Omental fat pad (tissue), 4 donors: ENCODE measurements at places on chromosomes 5 and 9. TPM values are rescaled to one million over a fixed set of nuclear protein-coding genes. Genes with fewer than 3 reads are reported as not detected.
A peak's percentile ranks its signal among the peaks of the same experiment; 100 is the strongest.

The CDHR2 gene
- not detected for total RNA-seq

DNA sequence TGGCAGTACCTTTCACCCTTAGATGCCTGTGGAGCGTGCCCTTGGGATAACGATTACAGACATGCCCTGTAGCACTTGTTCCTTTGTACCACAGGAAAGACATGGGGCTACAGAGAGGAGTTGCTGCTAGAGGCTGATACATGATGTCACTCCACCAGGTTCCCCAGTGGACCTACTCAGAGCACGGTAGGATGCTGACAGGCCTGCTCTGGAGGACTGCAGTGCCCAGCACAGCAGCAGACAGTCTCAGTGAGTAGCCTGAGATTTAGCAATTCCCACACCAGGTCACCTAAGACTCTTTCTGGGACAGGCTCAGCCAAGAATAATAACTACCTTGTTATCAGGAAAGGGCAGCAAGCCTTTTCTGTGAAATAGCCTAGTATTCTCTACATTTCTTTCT, 28.8 kb downstream of the PDE4D start:
- no peak for DNase-seq

GRCh38 chr9:125472926-125473701, 211.5 kb downstream of the GAPVD1 start:
- no peak for DNase-seq

The PCDHGA7 gene
- 1.1 TPM for total RNA-seq

- no peak for DNase-seq
These were observed 77.8 kb upstream of the RAPGEF1 start for GRCh38 chr9:131817627-131818026.

The C9orf43 gene
- total RNA-seq = 0.63 TPM

The PKN3 gene
- total RNA-seq = 9.0 TPM

The LCN9 gene
- not detected for total RNA-seq

The CAMK4 gene
- 3.8 TPM for total RNA-seq

DNA sequence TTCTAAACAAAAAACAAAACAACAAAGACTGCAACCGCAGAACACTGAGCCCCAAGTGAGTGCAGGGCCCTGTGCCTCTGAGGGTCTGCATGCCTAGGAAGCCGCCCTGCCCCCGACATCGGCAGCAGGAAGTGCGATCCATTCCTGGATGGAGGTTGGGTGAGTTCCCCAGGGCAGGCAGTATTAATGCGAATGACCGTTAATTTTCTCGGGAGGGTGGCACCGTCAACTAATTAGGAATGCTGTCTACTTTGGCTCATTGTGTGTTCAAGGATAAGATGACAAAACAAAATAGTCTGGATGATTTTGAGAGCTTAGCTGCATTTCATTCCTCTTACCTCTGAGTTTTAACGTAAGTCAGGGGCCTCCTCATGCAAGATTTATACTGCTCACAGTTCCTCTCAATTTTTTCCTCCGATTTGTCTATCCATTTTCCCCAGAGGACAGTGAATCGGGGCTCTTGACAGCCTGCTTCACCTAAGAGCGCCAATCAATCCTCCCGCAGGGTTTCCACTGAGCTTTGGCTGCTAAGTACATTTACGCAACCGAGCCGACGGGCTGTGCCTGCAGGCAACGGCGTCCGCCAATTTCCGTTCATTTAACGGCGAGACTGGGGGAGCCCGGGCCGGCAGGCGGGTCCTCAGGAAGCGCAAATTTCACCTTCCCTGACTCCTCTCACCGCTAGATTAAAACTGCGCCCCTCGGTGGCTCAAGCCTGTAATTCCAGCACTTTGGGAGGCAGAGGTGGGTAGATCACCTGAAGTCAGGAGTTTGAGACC, 2.9 kb upstream of the NXNL2 start:
- no peak for DNase-seq

DNA sequence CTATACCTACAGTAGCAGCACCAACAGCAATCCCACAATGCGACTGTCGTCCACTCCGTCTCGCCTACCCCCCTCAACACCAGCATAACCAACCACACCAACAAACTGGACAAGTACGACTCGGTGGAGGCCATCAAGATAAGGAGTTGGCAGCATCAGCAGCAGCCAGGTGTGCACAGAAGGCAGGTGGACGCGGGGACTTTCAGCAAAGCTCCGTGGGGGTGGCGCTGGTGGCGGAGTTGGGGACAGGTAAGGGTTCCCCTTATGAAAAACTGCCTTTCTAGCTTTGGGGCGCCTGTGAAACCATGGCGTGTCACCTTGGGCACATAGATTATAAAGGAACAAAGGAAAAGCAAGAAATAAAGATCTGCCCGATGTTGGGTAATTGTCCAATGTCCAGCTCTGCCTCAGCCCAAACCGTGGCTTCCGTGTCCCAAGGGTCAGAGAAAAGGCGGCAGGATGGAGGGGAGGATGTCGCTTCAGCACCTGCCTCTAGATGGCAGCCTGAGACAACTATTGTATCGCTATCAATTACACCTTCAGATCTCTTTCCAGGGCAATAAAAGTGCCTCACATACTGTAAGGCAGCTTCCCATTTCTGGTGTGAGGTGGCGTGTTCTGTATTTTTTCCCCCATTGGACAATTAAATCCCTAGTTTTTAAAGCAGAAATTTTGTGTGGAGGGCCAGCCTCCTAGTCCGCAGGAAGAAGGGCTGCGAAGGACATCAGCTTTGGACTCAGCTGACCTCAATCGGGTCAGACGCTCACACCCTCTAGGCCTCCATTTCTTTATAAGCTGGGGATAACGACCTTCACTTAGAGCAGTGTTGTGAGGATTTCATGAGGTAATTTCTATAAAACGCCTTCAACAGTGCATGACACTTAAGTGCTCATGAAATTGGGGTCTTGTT, 58.8 kb downstream of the MTRR start:
- DNase-seq = no peak

The C9orf50 gene
- total RNA-seq = not detected

- no peak for DNase-seq
These were observed 56.8 kb upstream of the CPEB4 start for GRCh38 chr5:173831196-173831914.

The PCDHA8 gene
- total RNA-seq = 0.79 TPM

The TERT gene
- not detected for total RNA-seq

- DNase-seq = no peak
These were observed 59.2 kb downstream of the SPIN1 start for GRCh38 chr9:88447431-88447830.

DNA sequence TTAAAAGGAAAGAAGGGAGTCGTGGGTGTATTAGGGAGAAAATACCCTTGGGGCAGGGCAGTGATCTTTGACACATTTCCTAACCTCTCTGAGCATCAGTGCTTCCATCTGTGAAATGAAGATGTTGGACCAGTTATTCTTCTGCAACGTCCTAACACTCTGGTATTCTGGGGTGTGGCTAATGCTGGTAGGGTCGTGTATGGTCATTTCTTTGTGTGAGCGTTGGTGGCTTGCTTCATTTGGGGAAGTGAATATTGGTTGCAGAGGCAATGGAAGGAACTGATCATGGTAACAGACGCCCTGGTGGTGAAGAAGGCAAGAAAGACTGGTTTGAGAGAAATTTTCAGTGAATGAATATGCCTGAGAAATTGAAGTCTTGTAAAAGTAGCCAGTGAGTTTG, 67.9 kb upstream of the TTC23L start:
- no peak for DNase-seq

DNA sequence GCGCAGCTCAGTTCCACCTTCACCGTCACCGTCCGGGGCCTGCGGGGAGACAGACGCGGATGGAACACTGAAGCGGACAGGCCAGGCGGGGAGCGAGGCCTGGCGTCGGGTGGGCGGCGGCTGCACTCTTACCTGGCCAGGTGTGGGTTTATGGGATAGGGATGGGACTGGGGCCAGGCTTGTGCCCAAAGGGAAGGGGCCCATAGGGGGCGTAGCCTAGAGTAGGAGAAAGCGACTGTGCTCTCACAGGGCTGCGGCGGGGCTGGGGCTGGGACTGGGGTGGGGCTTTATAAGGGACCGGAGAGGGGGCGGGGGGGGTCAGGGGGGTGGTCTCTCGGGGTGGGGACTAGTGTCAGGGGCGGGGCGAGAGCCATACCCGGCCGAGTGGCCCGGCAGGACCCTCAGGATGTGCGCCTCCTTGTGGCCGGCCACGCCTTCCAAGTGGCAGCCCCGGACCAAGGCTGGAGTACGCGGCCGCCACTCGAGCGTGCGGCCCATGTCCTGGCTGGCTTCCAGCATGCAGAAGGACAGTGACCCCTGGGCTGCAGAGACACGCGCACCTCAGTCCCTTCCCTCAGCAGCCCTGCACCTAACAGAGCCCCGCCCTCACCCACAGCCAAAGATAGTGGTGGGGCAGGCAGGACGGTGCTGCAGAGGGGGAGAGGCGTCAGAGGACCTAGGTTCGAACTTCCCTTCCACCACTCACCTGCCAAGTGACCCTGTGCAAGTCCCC, 22.8 kb downstream of the FPGS start:
- DNase-seq = no peak

GRCh38 chr9:131943351-131943841, 136.3 kb downstream of the MED27 start:
- no peak for DNase-seq

- DNase-seq = no peak
These were observed 205.3 kb downstream of the TTLL11 start for GRCh38 chr9:121887553-121888437.

DNA sequence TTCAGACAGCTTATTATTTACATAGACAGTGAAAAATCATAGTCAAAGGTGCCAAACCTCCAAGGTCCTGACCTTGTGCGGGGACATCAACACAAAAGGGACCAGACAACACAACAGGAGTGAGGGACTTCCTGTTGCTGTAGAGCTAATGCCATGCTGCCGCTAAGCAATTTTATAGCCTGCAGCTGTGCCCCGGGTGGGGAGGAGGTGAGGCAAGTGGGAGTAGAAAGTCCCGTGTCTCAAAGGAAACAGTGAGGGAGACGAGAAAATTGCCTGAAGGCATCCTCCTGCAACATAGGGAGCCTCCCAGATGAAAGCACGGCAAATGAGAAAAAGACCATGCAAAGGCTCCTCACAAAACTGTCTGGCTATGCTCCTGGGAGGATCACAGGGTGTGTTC, 58.8 kb downstream of the CAAP1 start:
- DNase-seq = no peak

The SHC3 gene
- total RNA-seq = 3.5 TPM

The FLT4 gene
- 21.6 TPM for total RNA-seq

- no peak for DNase-seq
These were observed 6.6 kb upstream of the GLRA1 start for GRCh38 chr5:151931260-151931659.

- DNase-seq = no peak
These were observed 21.4 kb downstream of the CMBL start for GRCh38 chr5:10286162-10286861.

- no peak for DNase-seq
These were observed 391.5 kb upstream of the DAB2 start for GRCh38 chr5:39816156-39816845.

DNA sequence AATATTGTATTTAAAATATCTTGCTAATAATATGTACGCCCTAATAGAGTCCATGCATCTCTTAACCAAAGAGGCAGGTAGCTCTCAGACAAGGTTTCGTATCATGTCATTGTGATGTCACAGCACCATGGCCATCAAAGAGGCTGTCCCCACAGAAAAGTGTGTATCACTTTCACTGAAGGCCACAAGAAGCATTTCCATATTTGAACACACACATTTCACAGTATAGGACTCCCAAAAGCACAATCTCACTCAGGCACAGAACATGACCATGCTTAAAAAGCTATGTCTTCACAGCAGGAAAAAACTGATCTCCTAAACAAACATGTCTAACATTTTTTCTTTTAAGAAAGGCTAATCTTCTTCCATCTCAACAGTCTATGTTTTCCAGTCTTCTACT, 133.8 kb downstream of the DENND1A start:
- no peak for DNase-seq

The ACOT12 gene
- not detected for total RNA-seq

- DNase-seq = no peak
These were observed 96.8 kb downstream of the FRMD3 start for GRCh38 chr9:83441390-83441789.

GRCh38 chr9:126708178-126708577, 94.5 kb downstream of the LMX1B start:
- no peak for DNase-seq

DNA sequence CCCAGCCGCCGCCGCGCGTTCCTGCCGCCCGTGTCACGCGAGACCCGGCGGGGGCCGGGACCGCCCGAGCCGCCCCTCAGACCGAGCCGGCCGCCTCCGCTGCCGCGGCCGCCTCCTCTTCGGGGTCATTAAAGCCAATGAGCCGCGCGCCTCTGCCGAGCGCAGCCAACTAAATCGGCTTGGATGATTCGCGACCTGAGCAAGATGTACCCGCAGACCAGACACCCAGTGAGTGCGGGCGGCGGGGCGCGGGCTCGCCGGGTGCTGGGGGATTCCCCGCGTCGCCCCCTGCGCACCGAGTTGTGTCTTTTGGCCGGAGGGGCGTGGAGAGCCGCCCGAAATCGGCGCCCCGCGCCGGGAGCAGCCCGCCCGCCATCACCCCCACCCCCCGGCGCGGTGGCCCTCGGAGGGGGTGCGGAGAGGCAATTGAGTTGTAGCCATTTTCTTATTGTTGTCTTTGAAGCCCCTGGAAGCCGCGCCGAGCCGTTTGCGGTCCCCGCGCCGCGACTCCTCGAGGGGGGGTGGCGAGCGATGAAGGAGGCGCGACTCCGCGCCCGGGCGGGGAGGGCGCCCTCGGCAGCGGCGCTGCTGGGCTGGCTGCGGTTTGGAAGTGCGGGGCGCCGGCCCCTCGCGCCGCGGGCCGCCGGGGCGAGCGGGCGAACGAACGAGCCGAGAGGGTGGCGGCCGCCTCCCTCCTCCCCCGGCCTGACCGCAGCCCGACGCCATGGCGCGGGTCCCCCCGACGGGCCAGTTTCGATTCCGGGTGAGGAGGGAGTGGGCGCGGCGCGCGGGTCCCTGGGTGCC, 1.0 kb downstream of the TLE4 start:
- peak; percentile 24 for DNase-seq

DNA sequence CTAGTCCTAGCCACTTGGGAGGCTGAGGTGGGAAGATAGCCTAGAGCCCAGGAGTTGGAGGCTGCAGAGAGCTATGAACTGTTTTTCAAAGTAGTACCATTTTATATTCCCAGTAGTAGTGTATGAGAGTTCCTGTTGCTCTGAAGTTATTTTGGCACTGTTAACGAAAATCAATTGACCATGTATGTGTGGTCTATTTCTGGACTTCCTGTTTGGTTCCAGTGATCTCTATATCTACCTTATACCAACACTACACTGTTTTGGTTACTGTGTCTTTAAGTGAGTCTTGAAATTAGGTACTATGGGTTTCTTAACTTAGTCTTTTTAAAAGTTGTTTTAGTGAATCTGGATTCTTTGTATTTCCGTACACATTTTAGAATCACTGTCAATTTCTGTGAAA, 13.6 kb downstream of the SLF1 start:
- no peak for DNase-seq

The NR4A3 gene
- 216 TPM for total RNA-seq

GRCh38 chr5:181243018-181243563, 615 bp downstream of the RACK1 start:
- DNase-seq = no peak
